Stimulated activated CD8-positive, alpha-beta memory T cell treated with anti-CD3 and anti-CD28 coated beads, Interleukin-7, amount 100 ng/mL, for 48 hours (primary cell): ENCODE measurements at places on chromosomes 16 and 17.

GRCh38 chr16:10266809-10267208 lies 84.6 kb upstream of the GRIN2A start:
- no peak for DNase-seq

DNA sequence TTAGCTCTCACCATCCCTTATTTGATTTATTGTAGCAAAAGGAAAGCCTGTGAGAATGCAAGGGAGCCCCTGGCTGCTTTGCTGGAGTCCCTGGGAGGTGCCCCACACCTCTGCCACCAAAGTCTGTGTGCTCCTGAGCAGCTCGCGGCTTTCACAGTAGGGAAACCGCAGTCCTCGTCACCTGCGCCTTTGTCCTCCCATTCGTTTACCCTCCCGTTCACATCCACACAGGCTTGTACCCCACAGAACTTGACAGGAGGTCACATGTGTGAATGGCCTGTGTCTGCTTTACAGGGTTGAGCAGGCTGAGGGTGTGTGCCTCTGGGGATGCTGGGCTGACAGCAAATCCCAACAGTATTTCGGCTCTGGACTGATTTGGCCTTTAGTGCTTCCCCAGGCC lies 152.5 kb downstream of the LGALS9B start:
- DNase-seq: no peak

DNA sequence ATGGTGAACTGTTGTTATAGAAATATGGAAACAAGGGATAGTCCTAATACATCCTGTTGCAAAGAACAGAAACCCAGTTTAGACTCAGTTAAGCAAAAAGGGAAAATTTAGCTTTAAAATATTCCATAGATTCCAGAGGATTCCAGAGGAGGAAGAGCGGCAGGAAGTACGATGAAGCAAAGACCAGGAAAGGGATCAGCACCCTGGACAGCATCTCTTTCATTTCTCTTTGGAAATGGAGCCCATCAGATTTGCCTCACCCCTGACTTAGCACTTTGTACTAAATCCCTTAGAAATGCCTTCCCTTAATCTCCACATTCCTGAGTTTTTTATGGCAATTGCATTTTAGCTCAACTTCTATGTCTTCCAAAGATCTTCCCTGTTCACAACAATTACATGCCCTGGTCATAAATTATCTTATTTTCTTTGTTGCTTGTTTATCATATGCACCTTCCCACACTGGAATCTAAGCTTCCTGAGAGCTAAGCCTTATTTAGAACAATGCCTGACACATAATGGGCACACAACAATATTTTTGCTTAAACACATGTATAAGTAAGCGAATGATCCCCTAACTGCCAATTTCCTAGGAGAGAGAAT lies 150.0 kb upstream of the RBFOX1 start:
- no peak for DNase-seq

GRCh38 chr16:75138636-75139035 lies 9.7 kb upstream of the ZFP1 start:
- no peak for DNase-seq

DNA sequence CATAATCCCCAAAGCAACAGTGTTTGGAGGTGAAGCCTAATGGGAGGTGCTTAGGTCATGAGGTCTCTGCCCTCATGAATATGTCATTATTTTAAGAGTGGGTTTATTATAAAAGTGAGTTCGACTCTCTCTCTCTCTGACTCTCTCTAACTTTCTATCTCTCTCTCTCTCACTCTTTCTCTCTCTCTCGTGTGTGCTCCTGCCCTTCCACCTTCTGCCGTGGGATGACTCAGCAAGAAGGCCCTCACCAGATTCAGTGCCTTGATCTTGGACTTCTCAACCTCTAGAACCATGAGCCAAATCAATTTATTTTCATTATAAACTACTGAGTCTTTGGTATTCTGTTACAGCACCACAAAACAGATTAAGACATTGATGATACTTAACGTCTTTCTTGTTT lies 53.7 kb upstream of the TANC2 start:
- DNase-seq: no peak

GRCh38 chr17:2542456-2542855 lies 30.8 kb upstream of the METTL16 start:
- DNase-seq: no peak

DNA sequence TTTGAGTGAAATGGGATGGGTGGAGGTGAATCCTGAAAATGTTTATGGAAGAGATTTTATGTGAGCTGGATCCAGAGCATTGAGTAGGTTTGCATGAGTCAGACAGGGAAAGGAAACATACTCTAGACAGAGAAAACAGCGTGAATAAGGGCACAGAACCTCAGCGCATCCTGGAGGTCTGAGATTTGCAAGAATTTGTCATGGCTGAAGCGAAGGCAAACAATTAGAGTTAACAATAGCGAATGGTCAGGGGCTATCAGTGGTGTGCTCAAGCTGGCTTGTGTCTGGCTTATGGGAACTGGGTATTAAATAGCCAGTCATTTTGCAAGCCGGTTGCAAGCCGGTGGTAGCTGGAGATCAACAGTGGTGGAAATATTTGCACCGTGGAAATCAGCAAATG lies 36.4 kb downstream of the MAP2K6 start:
- DNase-seq: no peak

- DNase-seq: no peak
Observed at GRCh38 chr16:28900601-28901000, 22.3 kb downstream of the ATP2A1 start.

DNA sequence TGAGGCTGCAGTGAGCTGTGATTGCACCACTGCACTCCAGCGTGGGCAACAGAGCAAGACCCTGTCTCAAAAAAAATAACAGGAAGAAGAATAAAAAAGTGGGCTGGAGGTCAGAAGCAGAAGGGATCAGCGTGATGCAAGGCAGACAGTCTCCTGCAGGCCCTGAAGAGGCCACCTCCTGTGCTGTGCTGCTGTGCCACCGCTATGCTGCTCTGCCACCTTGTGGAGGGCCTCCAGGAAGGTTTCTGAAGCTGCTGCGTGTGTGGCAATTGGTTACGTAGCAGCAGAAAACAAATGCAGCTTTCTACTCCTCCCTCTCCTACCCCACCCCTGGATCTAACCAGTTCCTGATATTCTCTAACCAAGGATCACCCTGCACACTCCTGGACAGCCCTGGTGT lies 815.5 kb downstream of the KCNJ18 start:
- no peak for DNase-seq

DNA sequence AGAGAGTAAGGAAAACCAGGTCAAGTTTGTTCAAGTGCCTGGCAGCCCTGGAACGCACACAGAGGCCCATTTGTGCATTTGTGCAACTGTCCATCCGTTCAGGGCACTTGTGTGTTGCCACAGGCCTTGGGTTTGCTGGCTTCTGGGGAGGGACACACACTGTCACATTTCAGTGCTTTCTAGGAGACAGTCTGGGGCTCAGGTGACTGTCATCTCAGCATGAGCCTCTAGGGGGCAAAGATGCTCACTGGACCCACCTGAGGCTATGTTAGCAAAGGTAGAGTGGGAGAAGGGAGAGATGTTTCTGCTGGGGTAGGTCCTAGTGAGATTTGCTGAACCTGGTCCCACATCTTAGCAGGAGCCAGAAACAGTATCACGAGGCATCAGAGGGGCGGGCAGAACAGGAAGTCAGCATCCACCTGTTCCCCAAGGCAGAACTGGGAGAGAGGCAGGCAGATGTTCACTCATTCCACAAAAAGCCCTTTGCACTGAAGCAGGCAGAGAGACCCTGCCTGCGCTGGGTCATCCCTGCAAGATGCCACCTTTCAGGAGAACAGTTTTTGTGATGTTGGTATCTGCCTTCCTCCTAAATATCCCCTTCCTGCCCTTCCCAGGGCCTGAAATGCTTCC lies 48.5 kb downstream of the RAI1 start:
- no peak for DNase-seq
